K562 (cell line): ENCODE measurements at places on chromosomes 7 and 10. TPM values are rescaled to one million over a fixed set of nuclear protein-coding genes. Genes with fewer than 3 reads are reported as not detected.

- no peak for DNase-seq
Observed at GRCh38 chr10:63605197-63605967, 84.2 kb downstream of the REEP3 start.

Gene EFCAB10
- polyA plus RNA-seq: 15.4 and 22.5 TPM in 2 replicates

- DNase-seq: no peak
Observed at GRCh38 chr10:73093922-73094850, 2.5 kb downstream of the P4HA1 start.

Gene MOGAT3
- not detected in 2 replicates for polyA plus RNA-seq

DNA sequence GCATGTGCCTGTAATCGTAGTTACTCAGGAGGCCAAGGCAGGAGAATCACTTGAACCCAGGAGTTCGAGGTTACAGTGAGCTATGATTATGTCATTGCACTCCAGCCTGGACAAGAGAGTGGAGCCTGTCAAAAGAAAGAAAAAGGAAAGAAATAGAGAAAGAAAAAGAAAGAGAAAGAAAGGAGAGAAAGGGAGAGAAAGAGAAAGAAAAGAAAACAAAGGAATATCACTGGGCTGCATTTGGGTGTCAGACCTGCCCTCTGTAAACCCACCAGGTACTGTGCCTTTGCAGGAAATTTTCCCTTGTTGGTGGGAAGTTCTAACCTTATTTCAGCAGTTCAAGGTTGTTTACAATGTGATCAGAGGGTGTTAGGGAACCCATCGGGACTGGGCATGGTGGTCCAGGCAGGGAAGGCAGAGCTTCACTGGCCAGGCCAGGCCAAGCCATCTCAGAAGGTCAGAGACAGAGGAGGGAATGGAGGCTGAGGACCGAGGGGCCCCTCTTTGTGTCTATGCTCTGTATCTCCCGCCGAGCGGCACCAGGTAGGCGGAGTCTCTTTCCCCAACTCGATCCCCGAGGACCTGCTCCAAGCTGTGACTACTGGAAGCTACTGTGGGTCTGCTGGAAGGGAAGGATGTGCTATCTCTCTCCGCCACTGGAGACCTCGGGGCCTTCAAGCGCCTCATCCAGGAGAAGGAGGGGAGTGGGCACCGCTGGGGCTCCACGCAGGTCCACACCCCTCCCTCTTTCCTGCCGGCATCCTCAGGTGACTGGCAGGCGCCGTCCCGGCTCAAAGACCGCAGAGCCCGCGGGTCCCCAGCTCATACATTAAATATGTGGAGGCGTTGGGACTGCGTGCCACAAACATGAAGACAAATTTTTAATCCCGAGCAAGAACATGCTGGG lies 15.2 kb upstream of the KAZALD1 start:
- no peak for DNase-seq

Gene NOS3
- 102 and 118 TPM in 2 replicates for polyA plus RNA-seq

DNA sequence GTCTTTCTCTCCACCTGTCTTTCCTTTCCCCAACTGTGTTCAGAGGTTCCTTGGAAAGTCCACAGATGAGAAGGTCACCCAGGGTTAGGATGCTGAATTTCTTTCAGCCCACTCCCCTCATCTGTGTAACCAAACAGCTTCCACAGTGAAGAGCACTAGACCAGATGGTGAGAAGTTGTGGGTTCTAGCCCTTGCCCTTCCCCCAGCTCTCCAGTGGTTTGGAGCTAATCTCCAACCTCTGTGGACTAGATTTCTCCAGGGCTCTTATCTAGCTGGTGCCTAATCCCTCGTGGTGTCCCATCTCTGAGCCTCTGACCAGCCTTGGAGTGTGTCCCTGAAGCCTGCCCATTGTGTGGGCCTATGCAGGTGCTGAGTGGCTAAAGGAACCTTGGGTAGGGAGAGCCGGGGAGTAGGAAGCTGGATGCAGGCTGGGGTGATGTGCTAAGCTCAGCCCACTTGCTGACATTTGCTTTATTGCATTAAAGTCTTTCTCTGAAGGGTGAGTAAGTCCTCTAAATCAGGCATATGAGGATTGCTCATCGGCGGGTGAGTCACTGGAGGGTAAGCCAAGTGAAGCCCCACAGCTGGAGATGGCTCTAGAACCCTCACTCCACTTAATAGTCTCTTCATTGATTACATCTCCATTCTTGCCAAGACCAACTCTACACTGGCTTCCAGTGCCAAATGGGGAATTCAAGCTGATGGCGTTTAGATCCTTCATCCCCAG lies 14.9 kb downstream of the DUSP5 start:
- no peak for DNase-seq

DNA sequence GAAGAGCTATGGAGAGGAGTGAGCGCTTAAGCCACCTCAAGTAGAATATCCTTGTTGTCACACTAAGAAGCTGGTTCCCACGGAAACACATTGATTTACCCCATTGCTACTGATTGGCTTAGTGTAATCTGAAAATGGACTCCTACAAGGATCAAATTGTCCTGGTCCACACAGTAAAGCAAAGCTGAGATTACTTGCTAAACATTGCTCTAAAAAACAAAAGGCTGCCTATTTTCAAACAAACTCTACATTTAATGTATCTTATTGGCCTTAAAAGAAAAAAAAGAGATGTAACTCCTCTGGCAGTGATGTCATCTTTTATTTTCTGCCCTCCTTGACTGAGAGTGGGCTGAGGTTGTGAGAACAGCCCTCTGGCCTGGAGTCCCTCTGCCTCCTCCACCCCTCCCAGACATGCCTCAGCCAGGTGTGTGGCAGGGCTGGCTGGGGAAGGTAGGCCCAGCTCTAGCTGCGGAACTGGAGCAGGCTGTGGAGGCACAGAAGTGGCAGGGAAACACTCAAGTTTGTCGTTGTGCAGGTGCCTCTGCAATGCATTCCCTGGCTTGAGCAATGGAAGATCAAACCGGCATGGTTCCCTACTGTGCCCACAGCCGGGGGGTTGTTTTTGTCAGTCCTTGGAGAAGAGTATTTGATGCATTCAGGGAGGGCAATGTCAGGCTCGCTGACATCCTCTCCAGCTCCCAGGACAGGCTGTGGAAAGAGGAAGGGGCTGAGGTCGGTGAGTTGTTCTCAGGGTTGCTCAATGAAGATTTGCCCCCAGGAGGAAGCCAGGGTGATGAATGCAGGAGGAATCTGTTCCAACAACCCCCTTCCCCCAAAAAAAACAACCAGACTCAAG lies 9.1 kb downstream of the KLF6 start:
- DNase-seq: no peak

Gene CALHM3
- polyA plus RNA-seq: not detected in 2 replicates

GRCh38 chr7:68503400-68503799 lies 1094.9 kb upstream of the AUTS2 start:
- DNase-seq: no peak

- DNase-seq: no peak
Observed at GRCh38 chr10:95438781-95439180, 122.4 kb downstream of the SORBS1 start.

GRCh38 chr10:61877887-61878739 lies 23.4 kb upstream of the ARID5B start:
- DNase-seq: no peak

DNA sequence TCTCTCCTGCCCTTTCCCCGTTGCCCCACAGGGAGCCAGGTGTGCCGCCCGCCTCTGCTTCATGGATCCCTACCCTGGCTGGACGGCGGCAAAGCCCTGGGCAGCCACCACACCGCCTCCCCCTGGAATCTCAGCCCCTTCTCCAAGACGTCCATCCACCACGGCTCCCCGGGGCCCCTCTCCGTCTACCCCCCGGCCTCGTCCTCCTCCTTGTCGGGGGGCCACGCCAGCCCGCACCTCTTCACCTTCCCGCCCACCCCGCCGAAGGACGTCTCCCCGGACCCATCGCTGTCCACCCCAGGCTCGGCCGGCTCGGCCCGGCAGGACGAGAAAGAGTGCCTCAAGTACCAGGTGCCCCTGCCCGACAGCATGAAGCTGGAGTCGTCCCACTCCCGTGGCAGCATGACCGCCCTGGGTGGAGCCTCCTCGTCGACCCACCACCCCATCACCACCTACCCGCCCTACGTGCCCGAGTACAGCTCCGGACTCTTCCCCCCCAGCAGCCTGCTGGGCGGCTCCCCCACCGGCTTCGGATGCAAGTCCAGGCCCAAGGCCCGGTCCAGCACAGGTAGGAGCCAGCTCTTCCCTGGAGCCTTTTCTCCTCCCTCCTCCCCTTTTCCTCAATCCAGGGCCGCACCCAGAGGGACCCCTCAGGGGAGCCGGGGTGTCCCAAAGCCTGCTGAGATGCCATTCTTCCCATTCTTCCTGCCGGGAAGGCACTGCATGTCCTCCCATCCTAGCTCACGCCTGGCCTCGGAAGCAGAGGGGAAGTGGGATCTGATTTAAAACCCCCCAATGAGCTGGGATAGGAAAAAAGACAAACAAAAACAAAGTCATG lies 4.0 kb downstream of the GATA3 start:
- no peak for DNase-seq

Gene SPDYE8
- polyA plus RNA-seq: not detected in 2 replicates

Gene TBX20
- not detected in 2 replicates for polyA plus RNA-seq

Gene SCIN
- polyA plus RNA-seq: 10.3 and 10.9 TPM in 2 replicates

DNA sequence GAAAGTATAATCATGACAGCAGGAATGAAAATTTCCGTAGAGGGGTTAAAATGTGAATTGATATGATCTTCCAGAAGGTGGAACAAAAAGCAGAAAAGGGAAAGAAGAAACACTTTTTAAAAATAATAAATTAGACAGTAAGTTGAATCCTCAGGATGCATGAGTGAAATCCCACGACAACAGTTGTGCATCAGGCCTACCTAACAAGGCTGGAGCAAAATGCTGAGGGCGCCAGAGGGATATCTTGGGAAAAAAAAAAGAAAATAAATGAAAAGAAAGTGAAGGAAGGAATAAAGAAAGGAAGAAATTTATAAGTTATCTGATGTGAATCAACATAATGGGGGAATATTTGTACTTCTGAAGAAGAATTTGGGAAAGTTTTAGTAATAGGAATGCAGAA lies 13.0 kb upstream of the HUS1 start:
- DNase-seq: no peak

DNA sequence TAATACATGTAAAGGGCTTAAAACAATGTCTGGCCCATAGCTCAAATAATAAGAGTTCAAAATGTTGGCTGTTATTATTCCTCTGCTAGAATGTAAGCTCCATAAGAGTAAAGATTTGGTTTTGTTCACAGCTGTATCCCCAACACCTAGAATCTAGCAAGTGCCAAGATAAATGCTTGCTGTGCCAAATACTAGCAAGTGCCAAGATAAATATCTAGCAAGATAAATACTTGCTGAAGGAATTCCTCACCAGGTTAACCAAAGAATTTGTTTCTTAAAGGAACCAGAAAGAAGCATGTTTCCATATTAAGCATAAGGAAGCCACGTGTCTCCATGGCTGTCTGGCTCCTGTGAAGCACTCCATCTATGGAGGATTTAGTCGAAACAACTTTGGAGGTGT lies 235.2 kb upstream of the SP4 start:
- no peak for DNase-seq
